Activated CD4-positive, alpha-beta T cell treated with anti-CD3 and anti-CD28 coated beads for 4 hours (primary cell): ENCODE measurements at places on chromosomes 5 and 9.

DNA sequence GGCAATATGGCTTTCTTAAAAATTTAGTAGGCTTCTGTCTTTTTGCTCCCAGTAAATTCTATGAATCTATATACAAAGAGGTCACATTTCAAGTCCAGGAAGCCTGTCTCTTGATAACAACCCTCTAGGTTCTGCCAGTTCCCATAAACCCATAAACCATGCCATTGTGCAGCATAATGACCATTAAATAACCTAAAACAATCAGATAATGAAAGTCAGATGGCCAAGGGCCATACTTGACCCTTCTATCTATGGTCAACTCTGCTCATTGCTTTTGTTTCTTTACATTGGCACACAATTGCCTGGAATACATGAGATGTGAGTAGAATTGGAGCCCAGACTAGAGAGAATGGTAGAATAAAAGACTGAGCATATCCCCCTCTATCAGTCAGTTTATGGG is 305.4 kb upstream of the KIF2A start:
- DNase-seq: no peak

- no peak for DNase-seq
Observed at GRCh38 chr5:96120120-96120519, 158.5 kb upstream of the ELL2 start.

DNA sequence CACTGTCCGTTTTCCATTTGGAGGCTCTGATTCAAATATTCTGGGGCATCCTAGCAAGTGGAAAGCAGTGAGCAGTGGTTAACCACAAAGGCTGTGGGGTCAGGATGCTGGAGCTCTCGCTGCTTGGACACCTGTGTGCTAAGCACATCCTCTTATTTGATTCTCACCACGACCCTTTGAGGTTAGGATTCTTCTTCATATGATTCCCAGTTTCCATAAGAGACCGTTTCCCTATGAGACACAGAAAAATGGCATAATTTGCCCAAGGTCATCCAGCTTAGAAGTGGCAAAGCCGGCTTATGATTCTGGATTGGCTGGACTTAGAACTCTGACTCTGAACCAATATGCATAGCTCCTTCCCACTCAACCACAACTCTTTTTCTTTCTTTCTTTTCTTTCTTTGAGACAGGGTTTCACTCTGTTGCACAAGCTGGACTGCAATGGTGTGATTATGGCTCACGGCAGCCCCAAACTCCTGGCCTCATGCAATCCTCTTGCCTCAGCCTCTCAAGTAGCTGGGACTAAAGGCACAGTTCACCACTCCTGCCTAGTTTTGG is 207.7 kb downstream of the TTLL11 start:
- DNase-seq: no peak

- no peak for DNase-seq
Observed at GRCh38 chr5:111597491-111597890, 85.2 kb upstream of the STARD4 start.

- DNase-seq: peak; percentile 16
Observed at GRCh38 chr9:32251539-32251938, 132.9 kb upstream of the ACO1 start.

- DNase-seq: no peak
Observed at GRCh38 chr9:86424251-86424891, 70.2 kb upstream of the TUT7 start.

- no peak for DNase-seq
Observed at GRCh38 chr5:34055667-34056066, 12.7 kb upstream of the C1QTNF3 start.

DNA sequence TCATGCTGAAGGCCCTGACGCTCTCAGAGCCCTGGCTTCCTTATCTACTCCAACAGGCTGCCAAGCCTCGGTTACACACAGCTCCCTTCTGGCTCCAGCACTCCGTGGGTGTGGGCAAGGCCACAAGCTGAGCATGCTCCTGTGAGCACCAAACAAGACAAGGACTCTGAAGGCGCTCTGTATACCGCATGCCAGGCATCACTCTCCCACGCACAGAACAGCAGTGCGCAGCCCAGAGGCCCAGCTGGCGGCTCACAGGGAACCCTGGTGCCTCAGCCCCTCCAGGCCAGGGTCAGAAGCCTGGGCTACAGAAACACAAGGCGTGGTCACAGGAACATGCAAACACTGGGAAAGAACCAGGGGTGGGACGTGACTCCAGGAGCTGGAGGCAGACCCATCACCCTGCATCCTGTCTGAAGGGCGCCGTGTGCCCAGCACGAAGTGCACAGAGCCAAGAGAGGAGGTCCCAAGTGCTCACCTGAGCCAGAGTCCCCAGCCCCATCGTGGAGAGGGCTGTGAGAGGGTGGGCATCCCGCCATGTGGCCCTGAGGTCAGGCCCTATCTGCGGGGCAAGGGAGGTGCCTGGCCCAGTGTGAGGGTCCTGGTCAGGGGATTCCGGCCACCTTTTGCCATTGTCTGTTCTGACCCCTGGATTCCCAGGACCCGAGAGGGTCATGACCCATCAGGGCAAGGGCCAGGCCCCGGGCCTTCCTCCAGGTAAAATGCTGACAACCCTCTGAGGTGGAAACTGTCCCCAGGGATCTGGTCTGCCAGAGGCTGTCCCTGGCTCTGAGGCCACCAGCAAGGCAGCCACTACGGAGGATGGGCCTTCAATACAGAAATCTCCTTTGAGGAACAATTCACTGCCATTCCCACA is 54.7 kb downstream of the COL23A1 start:
- no peak for DNase-seq

DNA sequence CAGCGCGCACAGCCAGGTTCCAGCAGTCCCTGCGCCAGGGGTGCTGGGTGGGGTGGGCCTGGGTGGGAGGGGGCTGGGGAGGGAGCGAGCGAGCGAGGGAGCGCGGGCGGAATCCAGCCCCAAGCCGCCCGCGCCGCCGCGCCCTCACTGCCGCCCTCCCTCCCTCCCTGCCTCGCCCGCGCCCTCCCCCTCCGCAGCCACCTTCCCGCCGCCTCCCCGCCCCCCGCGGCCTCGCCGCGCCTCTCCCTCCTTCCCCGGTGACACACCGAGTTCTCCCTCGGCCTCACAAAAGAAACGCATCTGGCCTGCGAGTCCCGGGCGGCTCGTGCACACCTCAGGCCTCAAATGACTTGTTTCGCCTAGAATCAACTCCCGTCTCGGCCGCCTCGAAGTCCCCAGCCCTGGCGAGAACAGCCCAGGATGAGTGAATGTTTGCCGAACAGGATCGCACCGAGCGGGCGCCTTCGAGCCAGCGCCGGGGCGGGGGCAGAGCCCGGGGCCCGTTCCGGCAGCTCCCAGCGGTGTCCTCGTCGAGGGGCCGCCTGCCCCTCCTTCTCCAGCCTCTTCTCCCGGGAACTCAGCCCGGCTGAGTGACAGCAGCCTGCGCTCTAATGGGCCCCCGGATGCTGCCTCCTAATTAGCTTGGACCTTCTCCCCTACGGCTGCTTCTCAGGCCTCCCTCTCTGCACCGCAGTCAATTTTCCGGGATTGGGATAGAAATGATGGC is 371 bp upstream of the PITX1 start:
- peak; percentile 20 for DNase-seq

DNA sequence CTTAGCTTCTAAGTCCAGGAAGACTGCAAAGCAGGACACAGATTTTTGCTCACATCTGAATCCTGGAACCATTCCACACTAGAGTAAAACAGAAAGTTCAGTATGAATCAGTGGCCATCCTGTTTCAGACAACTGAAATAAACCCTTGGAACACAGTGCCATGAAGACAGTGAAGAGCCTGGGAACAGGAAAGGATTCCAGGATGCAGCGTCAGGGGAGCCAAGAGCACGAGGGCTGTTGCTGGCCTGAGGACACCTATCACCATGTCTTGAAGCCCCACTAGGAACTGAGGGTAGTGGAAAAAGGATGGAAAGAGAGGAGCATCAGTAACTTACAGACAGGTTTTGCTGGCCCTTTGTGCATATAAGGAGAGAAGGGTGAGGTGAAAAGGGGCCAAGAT is 115.3 kb upstream of the FSTL4 start:
- DNase-seq: no peak

DNA sequence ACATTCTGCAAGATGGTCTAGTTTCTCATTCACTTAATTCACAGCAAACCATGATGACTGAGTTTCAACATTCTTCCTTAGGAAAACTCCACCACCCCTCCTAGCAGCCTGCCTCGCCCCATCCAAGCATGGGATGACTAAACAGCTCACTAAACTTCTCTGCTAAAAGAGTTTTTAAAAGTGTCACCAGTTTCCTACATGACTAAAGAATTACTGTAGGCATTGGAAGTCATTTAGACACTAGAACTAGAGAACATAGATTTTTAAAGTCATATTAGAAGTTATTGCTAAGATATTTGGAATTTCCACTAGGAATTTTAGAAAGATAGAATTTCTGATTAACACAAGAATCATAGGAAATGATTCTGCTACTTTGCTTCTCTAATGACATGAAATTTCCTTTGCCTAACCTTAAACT is 5.5 kb upstream of the ESM1 start:
- no peak for DNase-seq

GRCh38 chr5:123101556-123101955 is 12.5 kb downstream of the PRDM6 start:
- DNase-seq: no peak

GRCh38 chr5:151581812-151582583 is 9.1 kb downstream of the FAT2 start:
- no peak for DNase-seq

DNA sequence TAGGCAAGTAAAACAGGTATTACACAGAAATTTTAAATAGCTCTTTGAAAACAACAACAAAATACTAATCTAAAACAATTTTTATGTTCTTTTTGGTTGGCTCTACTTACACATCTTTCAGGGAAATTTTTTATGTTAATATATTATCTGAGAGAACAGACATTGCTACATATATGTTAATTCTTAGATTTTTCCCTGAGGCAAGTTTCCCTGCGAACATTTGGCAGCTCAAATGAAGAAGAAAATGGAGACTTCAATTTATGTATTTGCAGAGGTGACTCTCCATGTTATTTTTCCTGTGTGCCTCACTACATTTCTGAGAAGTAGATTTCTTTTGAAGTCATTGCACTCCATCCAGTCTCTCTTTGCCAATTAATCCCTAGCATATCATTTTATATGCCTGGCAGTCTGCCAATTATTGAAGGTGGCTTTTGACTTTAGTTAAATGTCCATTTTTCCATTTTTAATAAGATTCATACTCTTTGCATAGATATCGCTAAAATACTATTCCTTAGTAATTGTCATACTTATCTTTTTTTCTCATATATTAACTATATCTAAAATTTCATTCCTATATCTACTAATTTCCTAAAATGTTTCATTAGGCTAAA is 908.2 kb upstream of the CDH10 start:
- no peak for DNase-seq

DNA sequence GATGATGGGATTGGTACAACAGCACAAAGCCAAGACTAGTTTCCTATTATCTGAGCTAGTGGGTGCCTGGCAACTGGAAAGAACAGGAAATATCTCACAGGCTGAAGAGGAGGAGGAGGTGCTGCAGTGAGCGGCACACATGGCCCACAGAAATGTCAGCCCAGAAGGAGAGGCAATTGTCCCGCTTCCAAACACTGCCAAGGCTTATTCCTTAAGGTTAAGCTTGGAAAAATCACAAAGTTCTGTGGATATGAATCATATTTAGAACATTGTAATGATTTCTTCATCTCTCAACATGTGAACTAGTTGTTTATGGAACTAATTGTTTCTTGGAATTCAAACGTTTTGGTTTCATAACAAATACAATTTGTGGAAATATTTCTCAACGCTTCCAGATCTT is 1019.5 kb upstream of the SEMA6A start:
- DNase-seq: no peak

DNA sequence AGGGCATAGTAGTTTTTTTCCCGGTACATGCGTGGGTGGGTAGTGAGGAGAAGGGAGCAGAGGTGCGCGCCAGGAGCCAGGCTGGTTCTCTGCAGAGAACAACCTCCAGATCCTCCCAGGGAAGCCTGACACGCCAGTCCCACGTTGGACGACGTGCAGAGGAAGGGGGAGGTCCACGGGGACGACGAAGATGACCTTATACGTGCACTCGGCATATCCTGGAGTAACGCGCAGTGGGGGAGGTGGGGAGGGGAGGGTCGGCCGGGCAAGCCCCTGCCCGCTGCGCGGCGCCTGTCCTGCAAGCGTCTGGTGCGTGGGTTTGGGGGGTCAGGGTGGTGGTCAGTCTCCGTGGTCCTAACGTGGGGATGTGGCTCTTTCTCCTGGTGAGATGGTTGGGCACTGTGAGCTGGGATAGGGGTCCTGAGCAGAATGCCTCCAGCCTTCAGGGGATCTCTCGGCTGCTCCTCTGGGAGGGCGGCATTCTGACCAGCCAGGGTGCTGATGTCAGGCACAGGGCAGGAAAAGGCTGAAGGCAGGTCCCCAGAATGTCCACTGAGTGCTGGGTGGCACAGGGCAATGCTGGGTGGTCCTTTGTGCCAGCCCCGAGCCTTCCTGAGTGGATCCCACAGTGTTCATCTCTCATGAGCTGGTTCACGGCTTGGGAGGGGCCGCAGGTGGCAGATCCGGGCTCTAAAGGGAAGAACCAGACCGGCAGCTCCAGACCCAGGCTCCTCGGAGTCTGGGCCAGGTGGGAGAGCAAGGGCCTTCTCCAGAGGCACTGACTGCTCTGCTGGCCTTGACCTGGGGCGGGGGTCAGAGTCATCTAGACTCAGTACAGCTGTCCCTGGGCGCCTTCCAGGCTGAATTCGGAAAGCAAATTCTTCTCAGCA is 10.5 kb upstream of the SCGB3A1 start:
- no peak for DNase-seq

GRCh38 chr5:144369006-144369405 is 198.3 kb downstream of the KCTD16 start:
- no peak for DNase-seq

DNA sequence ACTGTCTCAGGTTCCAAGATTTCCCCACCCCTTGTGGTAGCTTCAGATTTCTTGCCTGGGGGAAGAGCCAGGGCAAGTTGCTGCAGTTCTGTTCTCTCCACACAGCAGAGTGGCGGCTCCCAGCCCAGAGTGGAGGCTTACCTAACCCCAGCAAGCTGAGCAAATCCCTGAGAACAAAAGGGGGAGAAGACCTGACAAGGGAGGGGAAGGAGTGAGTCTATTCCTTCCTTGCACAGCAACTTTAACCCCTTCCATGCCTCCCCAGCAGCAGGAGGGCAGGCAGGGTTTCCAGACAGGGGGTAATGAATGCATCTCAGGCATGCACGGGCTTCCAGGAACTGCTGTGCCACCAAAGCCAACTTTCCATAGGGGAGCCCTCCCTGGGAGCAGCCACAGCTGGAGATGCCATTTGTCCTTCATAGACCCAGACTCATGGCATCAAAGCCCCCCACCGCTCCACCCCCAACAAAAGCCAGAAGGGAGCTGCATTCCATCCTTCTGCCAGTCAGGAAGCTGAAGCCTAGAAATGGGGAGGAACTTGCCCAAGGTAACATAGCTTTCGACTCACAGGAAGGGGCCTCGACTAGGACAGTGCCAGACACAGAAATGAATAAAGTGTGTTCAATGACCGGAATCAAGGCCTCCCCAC is 28.8 kb upstream of the FAT2 start:
- no peak for DNase-seq

- DNase-seq: no peak
Observed at GRCh38 chr9:15834541-15834940, 281.7 kb downstream of the CCDC171 start.

- DNase-seq: no peak
Observed at GRCh38 chr9:99749641-99750040, 72.0 kb upstream of the NR4A3 start.

- DNase-seq: no peak
Observed at GRCh38 chr5:38347896-38348295, 89.5 kb downstream of the EGFLAM start.
